ENCODE measurements at places on chromosomes 5 and 9. TPM values are rescaled to one million over a fixed set of nuclear protein-coding genes. Genes with fewer than 3 reads are reported as not detected.

Gene ADAMTS16
- 27.2 TPM for total RNA-seq

GRCh38 chr5:169723103-169723831 lies 86.2 kb downstream of the DOCK2 start:
- DNase-seq, result no peak

Gene LHX3
- total RNA-seq, result 0.22 TPM

GRCh38 chr5:14706615-14707021 lies 42.1 kb downstream of the OTULIN start:
- DNase-seq, result no peak

Gene DOCK8
- total RNA-seq, result 8.1 TPM

Gene GRIN1
- not detected for total RNA-seq

DNA sequence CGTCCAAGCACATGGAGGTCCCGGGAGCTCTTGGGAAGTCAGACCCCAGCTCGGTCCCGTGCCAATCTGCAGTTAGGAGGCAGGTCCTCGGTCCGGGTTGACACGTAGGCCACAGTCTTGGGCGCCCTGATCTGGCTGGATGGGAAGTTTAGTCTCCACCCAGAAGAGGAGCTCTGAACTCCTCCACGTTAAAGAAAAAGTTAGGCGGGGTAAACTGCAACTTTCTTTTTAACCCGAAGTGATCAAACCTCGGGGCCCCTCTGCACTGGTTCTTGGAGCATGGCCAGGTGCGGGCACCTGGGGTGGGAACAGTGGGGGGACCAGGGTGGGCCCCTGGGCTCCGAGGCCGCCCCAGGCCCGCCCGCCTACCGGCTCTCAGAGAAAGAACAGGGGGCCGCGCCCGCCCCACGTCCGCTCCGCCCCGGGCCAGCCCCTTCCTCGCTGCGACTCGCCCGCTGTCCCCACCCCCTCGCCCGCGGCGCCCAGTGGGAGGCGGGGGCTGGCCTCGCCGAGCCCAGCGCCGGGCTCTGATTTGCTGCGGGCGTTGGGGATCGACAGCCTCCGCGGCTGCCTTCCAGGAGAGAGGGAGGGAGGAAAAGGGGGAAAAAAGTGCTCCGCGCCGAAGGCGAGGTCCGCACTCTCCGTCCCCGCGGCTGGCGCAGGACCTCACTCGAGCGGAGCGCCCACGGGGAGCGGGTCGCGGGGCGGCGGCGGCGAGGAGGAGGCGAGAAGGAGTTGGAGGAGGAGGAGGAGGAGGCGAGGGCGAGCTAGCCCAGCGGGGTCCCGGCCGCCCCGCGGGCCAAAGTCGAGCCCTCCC lies at the start of gene COL5A1:
COL5A1 (plus strand) TSS at position 631 of the 817 bp plus-strand sequence. CDS start 385 bp downstream, outside the sequence.
- DNase-seq, result no peak

DNA sequence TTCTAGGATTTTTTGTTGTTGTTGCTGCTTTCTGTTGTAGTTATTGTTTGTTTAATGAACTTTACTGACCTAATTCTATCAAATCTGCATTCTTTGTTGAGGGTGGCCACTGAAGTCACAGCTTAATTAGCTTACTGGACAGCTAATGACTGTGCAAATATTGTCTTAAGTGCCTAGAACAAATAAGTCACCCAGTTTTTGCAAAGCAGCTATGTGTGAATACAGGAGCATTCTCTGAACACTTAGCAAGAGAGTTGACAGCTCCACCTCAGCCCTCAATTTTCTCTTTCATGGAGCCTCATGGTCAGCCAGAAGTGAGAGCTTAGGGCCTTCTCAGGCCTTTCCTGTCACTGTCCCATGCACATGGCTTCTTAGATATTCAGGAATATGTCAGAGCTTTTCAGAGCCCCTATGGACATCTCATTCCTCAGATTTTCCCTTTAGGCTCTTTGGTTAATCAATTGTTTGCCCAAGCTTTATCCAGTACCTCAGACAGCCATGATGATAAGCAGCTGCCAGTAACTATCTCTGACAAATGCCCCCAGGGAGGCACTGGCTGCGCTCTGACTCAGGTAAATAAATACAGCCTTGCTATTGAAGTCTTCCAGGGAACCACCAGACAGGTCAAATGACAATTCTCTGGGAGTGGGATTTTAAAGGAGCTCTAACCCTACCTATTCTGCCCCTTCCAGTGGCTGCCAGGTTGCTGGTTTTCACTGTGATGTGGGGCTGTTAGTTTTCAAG lies 241.4 kb upstream of the IL12B start:
- peak; percentile 92 for DNase-seq

- DNase-seq, result no peak
These were observed 803.1 kb upstream of the COX7C start for GRCh38 chr5:85814596-85814995.

Gene RPL37
- total RNA-seq, result 3,889 TPM

Gene IRX2
- total RNA-seq, result not detected

- DNase-seq, result no peak
These were observed 91.8 kb downstream of the RAB3C start for GRCh38 chr5:58674711-58675110.

GRCh38 chr9:37927132-37927531 lies 23.2 kb upstream of the SLC25A51 start:
- no peak for DNase-seq

Gene EPB41L4B
- total RNA-seq, result 5.0 TPM

DNA sequence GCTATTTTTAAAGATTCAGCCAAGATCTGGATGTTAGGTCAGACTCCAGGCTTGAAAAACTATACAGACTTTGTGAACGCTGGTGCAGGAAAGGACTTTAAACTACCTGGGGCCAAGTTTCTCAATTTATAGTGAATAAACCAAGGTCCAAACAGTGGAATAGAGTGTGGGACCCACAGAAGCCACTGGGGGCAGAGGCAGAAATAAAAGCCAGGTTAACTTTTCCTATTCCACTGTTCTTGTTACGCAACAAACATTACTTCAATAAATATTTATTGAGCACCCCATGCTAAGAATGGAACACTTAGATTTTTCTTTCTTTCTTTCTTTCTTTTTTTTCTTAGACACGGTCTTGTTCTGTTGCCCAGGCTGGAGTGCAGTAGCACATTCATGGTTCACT lies 11.0 kb upstream of the HAVCR1 start:
- no peak for DNase-seq

GRCh38 chr5:52710972-52711596 lies 76.6 kb upstream of the ITGA1 start:
- no peak for DNase-seq

Gene NUTM2F
- 0.15 TPM for total RNA-seq

- DNase-seq, result peak; percentile 64
These were observed 30.4 kb upstream of the NOTCH1 start for GRCh38 chr9:136576269-136576626.

- DNase-seq, result no peak
These were observed 81.1 kb upstream of the SPIN1 start for GRCh38 chr9:88307136-88307535.

DNA sequence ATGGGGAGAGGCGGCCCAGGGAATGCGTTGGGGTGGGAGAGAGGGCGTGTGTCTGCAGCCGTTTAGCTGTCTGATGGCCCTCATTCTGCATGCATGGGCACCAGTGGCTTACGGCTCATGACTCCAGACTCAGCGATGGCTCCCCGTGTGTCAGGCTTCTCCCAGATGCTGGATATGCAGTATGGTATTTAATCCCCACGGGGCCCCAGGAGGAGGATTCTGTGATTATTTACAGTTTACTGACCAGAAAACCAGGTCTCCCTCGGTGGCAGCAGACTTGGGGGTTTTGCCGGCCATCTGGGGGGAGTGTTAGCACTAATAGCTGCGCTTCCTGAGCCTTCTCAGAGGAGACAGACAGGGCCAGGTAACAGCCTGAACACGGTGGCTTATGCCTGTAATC lies 4.3 kb downstream of the PRDM12 start:
- no peak for DNase-seq

Gene TAF11L5
- not detected for total RNA-seq

DNA sequence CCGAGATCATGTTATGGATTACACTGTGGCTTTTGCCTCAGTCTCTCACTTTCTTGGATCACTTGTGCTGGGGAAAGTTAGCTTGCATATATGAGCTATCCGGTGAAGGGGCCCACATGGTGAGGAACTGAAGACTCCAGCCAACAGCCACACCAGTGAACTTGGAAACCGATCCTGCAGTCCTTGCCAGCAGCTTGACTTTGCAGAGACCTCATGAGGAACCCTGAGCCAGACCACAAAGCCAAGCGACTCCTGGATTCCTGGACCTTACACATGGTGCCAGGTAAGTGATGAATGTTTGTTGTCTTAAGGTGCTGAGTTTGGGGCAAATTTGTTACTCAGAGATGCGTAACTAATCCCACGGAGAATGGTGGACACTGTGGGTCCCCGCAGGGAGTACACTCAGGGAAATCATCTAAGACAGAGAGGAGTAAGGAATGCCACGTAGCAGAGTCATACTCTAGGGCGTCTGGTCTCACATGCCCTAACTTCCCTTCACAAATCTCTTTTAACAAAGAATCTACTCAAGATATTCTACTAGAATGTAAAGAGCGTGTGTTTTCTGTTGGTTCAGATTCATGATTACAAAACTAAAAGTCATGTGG lies 76.5 kb upstream of the PJA2 start:
- no peak for DNase-seq

DNA sequence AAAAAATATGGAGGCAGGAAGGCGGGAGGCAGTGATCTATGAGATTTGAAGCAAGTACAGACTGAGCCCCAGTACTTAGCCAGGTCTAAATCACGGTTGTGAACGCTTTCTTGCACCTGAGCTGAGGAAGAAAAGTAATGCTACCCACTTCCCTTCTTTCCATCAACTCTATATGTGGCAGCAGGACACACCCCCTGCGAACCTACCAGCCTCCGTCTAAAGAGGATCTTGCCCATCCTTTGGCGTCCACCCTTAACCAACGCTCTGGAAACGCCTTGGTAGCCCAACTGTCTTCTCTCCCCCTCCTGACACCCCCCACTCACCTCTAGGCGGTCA lies 545 bp downstream of the HMGCS1 start:
- DNase-seq, result no peak

GRCh38 chr5:105993027-105993426 lies 1677.7 kb downstream of the EFNA5 start:
- no peak for DNase-seq

- peak; percentile 13 for DNase-seq
These were observed 53.5 kb downstream of the PPP2R2B start for GRCh38 chr5:146825033-146825432.

- no peak for DNase-seq
These were observed 15.0 kb downstream of the NINJ1 start for GRCh38 chr9:93118863-93119702.

Gene CDKN2AIPNL
- total RNA-seq, result 35.3 TPM

Gene MYMK
- not detected for total RNA-seq

- DNase-seq, result no peak
These were observed 104.0 kb upstream of the BOD1 start for GRCh38 chr5:173720286-173720952.

DNA sequence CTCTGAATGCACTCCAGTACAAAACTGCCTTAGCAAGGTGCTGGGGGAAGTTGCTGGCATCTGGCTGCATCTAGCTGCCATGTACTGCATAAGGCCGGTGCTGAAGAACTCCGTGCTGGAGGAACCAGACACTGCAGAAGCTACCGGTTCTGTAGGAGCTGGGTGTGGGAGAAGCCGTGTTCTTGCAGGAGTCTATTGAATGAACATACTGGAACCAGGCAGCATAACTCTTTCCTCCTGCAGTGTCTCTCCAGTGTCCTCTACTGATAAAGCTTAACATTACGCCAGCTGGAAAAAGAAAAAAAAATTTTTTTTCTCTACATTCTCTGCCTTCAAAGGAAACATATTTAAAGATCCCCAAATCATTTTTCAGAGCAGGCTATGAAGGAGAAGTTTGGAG lies 38.5 kb downstream of the VPS13A start:
- no peak for DNase-seq

Gene OBP2B
- total RNA-seq, result not detected

DNA sequence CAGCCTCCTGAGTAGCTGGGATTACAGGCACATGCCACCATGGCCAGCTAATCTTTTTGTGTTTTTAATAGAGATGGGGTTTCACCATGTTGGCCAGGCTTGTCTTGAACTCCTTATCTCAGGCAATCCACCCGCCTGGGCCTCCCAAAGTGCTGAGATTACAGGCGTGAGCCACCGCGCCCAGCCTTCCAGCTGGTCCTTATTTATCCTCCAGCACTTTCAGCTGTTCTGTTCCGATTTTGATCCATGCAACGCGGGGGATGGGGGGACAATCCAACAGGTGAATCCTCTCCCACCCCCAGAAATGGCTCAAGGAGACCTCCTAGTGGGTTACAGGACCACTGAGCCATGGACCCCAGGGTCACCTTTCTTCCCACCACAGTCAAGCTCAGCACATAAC lies 14.7 kb upstream of the CDKN2AIPNL start:
- DNase-seq, result no peak

DNA sequence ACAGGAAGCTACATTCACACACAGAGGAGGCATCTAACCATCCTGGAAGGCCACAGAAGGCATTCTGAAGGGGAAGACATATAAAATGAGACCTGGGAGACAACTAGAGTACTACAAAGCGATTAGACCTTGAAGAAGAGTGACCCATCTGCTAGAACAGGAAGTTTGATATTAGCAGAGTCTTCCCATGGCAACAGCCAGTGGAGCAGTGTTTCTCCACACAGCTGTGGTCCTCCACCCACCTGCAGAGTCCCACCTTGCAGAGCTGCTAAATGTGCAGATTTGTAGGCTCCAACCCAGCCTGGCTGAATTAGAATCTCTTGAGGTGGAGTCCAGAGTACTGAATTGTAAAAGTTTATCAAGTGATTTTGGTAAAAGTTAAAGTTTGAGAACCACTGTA lies 267.0 kb downstream of the CETN3 start:
- no peak for DNase-seq

Gene FAM53C
- total RNA-seq, result 46.6 TPM

DNA sequence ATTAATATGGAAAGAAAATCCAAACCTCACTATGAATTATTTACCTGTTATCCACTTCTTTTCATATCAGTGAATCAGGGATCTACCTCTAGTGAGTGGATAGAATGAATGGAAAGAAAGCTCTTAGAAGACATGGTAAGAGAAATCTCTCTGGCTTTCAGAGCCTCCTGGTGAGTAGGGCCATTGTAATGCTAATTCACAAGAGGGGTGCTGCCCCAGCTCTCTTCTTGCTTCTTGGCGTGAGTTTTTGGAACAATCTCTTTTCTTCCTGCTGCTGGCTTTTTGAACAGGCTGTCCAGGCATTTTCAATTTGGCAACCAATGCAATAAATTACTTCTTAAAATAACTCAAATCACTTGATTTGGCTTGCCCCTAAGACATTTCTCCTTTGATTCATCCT lies 49.9 kb upstream of the KCNN2 start:
- no peak for DNase-seq

GRCh38 chr9:34218446-34218845 lies 39.6 kb downstream of the UBAP1 start:
- no peak for DNase-seq

GRCh38 chr5:181181650-181182565 lies 23.1 kb downstream of the TRIM7 start:
- DNase-seq, result peak; percentile 78

Gene AGTPBP1
- 19.8 TPM for total RNA-seq

- no peak for DNase-seq
These were observed 53.9 kb upstream of the TRIM32 start for GRCh38 chr9:116632990-116633838.

Gene IFNA2
- total RNA-seq, result not detected

GRCh38 chr9:88531920-88532698 lies 2.9 kb upstream of the NXNL2 start:
- DNase-seq, result peak; percentile 50
